ENCODE measurements at places on chromosomes 3 and 15.

- no peak for DNase-seq
Measured at GRCh38 chr15:76401285-76401684, 64.7 kb downstream of the ISL2 start.

- DNase-seq = no peak
Measured at GRCh38 chr15:58240191-58240932, 102.2 kb downstream of the AQP9 start.

GRCh38 chr3:52805270-52806039 is 10.9 kb downstream of the ITIH3 start:
- DNase-seq = no peak

GRCh38 chr3:195544634-195545033 is 1.5 kb upstream of the PPP1R2 start:
- no peak for DNase-seq

DNA sequence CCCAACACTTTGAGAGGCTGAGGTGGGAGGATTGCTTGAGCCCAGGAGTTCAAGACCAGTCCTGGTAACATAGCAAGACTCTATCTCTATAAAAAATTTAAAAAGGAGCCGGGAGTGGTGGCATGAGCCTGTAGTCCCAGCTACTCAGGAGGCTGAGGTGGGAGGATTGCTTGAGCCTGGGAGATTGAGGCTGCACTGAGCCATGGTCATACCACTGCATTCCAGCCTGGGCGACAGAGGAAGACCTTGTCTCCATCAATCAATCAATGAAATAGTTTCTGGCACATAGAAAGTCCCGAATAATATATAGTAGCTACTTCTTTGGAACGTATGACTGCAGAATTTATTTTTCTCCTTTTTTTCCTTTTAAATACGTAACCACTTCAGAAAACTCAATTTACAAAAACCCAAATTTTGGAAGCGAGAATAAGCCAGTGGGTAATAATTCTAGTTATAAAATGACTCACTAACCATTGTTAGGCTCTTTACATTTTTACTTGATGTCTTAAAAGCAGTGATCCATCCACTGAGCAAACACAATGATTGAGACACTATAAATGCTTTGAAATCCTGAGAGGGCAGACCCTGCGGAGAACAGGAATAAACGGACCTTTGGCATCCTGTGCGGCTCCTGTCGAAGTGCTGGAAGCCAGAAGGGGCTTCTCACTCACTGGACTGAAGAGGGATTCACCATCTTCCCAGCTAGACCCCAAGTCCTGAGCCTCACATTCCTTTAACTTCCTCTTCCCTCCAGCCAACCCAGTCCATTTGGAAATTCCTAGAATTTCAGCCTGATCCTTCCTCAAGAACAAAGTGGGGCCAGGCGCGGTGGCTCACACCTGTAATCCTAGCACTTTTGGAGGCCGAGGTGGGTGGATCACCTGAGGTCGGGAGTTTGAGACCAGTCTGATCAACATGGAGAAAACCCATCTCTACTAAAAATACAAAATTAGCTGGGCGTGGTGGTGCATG is 68.4 kb upstream of the MFGE8 start:
- no peak for DNase-seq

- no peak for DNase-seq
Measured at GRCh38 chr3:54488297-54488696, 365.9 kb downstream of the CACNA2D3 start.

- no peak for DNase-seq
Measured at GRCh38 chr3:177889161-177889560, 647.1 kb upstream of the KCNMB2 start.

GRCh38 chr15:58987036-58987435 is 427 bp upstream of the RNF111 start:
- DNase-seq = no peak

GRCh38 chr15:33163816-33164215 is 30.7 kb downstream of the FMN1 start:
- no peak for DNase-seq

DNA sequence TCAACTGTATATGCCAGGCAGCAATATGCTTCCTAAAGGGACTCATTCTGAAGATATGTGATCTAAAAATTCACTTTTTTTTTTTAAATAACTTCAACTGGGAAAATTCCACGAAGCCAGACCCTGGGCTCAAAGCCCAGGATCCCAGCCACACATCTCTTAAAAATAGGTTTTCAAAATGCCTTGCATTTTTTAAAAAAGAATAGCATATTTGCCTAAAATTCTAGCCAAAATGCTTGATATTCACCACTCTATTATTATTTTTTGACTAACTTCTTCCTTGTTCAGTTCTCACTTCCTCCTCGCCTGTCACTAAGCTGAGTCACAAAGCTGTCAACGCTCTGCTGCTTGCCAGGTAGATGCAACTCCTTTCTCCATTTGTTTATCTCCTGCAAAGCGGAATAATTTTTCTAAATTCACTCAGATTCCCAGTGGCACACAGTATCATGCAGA is 28.0 kb upstream of the VGLL4 start:
- no peak for DNase-seq

DNA sequence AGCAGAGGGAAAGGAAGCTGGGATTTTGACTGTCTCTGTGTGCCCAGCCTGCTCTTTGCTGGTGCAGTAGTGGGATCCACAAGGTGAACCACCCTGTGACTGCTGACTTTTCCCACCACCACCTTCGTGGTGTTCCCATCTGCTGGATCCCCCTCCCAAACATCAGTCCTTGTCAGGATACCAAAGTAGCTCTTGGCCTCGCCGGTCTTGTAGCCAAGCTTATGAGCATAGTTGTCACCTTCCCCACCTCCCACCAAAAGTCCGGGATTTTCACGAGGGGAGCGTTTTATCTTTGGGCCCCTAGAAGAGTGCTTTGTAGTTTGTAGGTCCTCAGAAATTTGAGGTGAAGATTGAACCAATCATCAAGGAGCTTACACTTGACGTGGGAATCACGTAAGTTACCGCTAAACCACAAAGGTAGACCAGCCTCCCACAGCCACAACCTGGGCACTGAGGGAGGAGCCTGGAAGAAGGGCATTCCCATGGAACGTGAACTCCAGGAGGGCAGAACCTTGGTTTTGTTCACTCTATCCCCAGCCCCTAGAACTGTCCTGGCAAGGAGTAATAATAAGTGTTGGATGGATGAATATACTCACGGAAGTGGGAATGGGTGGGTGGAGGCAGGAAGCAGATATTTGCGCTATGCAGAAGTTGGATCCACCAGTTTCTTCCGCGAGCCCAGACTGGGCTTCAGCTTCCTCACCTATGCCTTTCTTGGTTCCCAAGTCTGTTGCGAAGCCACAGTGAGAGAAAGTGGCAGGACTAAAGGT is 814 bp upstream of the TEX264 start:
- no peak for DNase-seq

DNA sequence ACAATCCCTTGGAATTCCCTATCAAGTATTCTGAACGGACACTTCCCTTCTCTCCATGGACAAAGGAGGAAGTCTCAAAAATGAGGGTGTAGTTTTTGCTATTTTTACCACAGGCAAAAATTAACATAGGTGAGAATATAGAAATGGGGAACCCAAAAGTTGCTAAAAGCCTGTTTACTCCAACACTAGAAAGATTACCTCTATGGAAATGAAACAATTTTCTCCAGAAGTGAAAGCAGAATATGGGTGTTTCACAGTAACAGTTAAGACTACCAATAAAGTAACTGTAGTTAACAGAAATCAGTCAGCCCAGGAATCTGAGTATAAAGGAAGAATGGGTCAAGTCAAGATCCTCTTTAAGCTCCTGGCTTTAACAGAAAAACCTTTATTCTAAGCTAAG is 9.3 kb downstream of the TRA2B start:
- no peak for DNase-seq

DNA sequence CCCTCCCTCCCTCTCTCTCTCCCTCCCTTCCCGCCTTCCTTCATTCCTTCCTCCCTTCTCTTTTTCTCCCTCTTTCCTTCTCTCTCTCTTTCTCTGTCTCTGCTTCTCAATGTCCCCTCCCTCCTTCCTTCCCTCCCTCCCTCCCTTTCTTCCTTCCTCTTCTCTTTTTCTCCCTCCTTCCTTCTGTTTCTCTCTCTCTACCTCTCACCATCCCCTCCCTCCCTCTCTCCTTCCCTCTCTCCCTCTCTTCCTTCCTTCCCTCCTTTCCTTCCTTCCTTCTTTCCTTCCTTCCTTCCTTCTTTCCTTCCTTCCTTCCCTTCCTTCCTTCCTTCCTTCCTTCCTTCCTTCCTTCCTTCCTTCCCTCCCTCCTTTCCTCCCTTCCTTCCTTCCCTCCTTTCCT is 504.6 kb downstream of the EPHA3 start:
- no peak for DNase-seq

DNA sequence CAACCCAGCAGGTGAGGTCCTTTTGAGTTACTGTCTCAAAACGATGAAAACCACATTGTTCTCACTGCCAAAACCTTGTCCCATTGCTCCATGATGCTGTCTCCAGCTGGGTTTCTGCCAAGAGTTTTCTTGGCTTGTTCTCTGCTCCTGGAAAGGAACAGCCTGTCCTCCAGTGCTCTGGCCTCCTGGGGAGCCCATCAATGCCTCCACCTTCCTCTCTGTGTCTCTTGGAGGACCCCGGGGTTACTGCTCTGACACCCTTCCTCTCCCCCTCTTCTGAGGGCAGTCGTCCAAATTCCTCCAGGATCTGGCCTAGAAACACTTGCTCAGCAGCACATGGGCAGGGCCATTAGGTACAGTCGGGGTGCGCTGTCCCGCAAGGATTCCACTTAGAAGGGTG is 63.9 kb upstream of the RGMA start:
- no peak for DNase-seq

- no peak for DNase-seq
Measured at GRCh38 chr3:9448643-9449042, 51.2 kb downstream of the SETD5 start.

- DNase-seq = no peak
Measured at GRCh38 chr15:38074029-38074428, 139.6 kb downstream of the TMCO5A start.

GRCh38 chr3:171420667-171421066 is 39.5 kb downstream of the TNIK start:
- no peak for DNase-seq
